Right cardiac atrium (tissue), 5 donors: ENCODE measurements at places on chromosomes 16 and 17. TPM values are rescaled to one million over a fixed set of nuclear protein-coding genes. Genes with fewer than 3 reads are reported as not detected.
A peak's percentile ranks its signal among the peaks of the same experiment; 100 is the strongest.

GRCh38 chr17:31224366-31224765 lies 72.7 kb downstream of the OMG start:
- DNase-seq: no peak

DNA sequence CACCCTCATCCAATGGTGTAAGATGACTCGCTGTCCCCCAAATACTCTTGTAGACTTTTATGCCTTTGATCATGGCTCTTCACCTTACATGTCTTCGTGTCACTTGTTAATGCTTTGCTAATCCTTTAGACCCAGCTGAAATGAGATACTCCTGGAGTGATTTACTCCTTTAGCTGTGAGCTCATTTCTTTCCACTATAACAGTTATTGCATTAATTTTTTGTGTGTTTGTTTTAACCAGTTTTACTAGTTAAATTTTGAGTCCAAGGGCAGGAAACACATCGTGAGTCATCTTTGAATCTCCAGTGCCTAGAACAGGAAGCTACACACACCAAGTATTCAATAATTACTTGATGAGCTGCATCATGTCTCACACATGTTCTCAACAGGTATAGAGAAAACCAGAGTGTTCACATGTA lies 6.5 kb upstream of the CTCF start:
- no peak for DNase-seq

- peak; percentile 47 for DNase-seq
Measured at GRCh38 chr16:64627781-64628180, 494.1 kb downstream of the CDH11 start.

DNA sequence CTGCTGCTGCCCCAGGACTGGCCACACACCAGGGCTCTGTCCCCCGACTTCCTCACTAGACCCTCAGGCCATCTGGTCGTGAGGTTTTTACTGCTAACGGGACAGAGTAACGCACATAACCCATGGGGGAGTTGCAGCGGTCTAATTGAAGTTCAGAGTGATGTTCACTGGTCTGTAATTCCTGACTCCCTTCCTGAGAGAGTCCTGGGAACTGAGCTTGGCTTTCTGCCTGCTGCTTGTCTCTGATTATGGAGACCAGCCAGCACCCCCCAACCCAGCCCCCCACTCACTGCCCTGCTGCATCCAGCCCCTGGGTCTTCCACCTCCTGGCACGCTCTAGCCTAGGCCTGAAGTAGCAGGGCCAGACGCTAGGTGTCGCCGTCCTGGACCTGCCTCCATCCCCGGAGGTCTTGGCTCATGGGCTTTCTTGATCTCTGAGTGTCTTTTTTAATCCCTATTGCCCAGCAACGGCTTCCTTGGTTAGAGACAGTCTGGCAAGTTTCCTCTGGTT lies 192.9 kb downstream of the CCDC182 start:
- DNase-seq: peak; percentile 71

- no peak for DNase-seq
Measured at GRCh38 chr16:11627292-11627663, 40.6 kb upstream of the LITAF start.

DNA sequence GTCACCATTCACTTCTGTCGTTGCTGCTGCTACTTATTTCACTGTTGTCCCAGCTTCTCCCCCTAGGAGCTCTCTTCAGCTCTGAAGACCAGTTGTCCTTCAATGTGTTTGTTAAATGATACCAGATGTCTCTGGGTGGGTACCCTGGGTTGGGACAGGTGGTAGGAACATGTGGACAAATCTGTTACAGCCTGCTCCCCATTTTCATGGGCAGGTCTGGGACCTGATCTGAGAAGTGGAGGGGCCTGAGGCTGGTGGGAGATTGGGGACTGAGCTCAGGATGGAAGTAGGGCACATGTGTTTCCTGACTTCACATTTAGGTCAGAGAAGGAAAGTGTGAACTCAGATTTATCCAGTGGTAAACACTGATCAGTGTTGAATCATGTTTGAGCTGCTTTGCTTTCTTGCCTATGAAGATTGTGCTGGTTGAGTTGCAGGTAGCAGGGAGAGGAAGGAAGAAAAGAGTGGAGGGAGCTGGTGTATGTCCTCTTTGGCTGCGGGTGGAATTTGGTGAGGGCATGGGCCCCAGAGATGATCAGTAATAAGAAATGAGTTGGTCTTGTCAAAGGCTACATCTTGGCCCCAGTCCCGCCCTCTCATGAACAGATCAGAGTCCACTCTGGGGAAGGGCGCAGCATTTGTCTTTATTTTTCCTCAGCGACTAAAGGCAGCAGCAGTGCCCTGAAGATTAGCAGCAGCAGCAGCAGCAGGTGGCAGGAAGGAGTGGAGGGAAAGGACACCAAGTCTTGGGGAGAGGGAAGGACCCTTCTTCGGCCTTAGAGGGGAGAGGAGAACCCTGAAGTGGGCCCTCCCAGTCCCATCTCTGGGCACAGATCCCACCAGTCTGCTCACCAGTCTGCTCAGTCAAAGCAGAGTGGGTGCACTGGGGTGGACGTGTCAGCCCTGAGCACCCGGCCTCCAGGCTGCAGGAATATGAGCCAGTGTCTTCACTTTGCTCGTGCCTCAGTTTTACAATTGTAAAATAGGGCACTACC lies 6.1 kb upstream of the EFTUD2 start:
- DNase-seq: no peak

FKBP10 gene
- 24.8 TPM for polyA plus RNA-seq
